ENCODE measurements at places on chromosomes 16 and 17. TPM values are rescaled to one million over a fixed set of nuclear protein-coding genes. Genes with fewer than 3 reads are reported as not detected.
A peak's percentile ranks its signal among the peaks of the same experiment; 100 is the strongest.

Gene COX10
- polyA plus RNA-seq, result 12.2 TPM

Gene LRRC46
- 3.7 TPM for polyA plus RNA-seq

Gene C17orf113
- polyA plus RNA-seq, result 5.0 TPM

Gene KLHL10
- 0.24 TPM for polyA plus RNA-seq

Gene BRIP1
- 13.5 TPM for polyA plus RNA-seq

Gene EIF1
- 688 TPM for polyA plus RNA-seq

Gene TBC1D26
- 0.21 TPM for polyA plus RNA-seq

- no peak for DNase-seq
Measured at GRCh38 chr16:8678068-8678927, 3.9 kb downstream of the ABAT start.

DNA sequence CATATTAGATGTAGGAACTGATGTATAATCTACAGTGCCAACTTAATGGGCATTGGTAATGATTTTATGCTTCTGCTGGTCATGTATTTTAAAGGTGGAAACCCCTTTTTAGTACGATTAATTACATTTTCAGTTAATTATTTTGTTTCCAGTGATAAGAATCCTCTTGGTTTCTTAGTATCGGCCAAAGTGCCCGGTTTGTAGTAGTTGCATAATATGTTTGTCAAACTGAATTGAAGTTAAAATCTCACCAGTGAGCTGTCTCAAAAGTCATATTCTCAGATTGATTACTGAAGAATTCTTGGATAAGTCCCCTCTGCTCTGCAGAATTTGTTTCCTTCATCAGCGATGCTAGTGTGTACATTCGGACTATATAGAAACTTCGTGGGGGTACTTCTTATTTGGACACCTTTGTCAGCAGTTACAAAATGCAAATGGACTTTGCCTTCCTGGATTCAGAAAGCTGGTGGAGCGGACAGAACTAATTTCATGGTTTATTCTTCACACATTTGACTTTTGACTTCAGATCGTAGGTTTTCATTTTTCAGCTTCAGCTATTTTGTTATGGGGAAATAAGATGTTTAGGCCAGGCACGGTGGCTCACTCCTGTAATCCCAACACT is 28.2 kb downstream of the SLC47A1 start:
- DNase-seq, result no peak

DNA sequence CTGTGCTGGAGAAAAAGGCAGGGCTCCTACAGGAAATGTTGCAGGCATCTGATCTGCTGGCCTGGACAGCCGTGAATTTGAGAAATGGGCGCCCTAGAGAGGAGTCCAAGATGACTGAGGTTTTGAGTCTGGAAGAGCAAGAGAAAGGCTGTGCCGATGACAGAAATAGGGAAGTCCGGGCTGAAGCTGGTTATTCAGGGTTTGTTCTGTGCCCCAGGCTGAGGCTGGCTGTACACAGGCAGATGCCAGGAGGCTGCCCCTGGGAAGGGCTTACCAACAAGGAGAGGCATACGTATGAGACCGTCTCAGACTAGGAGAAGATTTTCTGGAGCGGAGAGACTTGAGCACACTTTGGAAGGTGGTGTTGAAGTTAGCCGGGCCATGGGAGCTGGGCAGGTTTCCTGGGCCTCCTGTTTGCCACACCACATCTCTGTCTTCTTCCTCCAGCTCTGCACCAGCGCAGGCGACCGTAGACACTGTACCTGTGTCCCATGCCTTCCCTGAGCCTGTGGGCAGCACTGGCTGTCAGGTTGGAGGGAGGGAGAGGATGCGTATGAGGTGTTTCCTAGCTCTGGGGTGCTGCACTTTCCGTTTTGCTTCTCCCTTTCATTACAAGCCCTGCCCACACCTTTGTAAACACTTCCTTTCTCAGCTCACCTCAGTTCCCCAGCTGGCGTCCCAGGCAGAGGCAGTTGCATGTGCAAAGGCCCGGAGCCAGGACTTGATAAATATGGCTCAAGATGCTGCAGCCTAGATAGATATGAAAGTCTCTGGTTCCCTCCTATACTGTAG is 80.8 kb downstream of the SPECC1 start:
- DNase-seq, result no peak

- DNase-seq, result no peak
Measured at GRCh38 chr17:8312726-8313600, 2.9 kb downstream of the ARHGEF15 start.

GRCh38 chr16:85327731-85328675 is 215.7 kb upstream of the CIBAR2 start:
- DNase-seq, result no peak

- no peak for DNase-seq
Measured at GRCh38 chr17:46823657-46824056, 5.2 kb upstream of the WNT3 start.

DNA sequence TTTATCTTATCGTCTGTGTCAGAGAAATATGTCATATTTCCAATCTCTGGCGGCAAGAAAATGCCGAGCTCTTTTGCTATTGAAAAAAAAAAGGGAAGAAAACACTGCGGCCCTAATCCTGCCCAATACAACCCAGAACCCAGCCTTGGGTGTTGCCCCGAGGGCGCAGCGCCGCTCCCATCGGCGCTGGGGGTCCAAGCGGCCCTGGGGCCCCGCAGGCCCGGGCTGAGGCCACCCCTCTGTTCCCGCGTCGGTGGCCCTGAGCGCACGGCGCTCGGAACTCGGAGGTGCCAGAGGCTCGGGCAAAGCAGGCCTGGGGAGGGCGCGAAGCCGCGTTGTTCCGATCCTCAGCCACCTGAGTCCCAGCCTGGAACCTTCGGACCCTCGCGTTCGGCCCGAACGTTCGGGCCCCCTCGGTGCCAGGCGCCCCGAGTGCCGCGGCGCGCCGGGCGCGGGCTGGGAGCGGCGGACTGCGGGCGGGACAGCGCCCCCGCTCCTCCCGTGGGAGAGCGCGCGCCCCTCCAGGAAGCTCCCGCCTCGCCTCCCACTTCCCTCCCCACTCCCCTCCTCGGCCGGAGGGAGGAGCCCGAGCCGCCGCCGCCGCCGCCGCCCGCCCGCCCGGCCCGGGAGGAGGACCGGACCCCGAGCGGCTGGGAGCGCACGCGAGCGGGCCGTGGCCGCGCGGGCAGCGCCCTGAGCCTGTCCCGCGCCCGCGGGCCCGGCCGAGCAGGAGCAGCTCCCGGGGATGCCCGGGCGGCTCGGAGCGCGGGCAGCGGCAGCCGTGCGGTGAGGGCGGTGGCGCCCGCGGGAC is at the start of gene CPNE2:
Gene CPNE2 (plus strand): TSS at position 609 of the 811 bp plus-strand sequence. CDS start 18,160 bp downstream, outside the sequence.
- DNase-seq, result peak; percentile 64

GRCh38 chr16:87951552-87952538 is 611 bp downstream of the BANP start:
- no peak for DNase-seq

GRCh38 chr17:57706761-57707160 is 38.3 kb downstream of the CCDC182 start:
- no peak for DNase-seq

GRCh38 chr16:83354015-83354414 is 453.8 kb upstream of the HSBP1 start:
- DNase-seq, result no peak

GRCh38 chr16:48558371-48558841 is 51.6 kb downstream of the N4BP1 start:
- peak; percentile 45 for DNase-seq

DNA sequence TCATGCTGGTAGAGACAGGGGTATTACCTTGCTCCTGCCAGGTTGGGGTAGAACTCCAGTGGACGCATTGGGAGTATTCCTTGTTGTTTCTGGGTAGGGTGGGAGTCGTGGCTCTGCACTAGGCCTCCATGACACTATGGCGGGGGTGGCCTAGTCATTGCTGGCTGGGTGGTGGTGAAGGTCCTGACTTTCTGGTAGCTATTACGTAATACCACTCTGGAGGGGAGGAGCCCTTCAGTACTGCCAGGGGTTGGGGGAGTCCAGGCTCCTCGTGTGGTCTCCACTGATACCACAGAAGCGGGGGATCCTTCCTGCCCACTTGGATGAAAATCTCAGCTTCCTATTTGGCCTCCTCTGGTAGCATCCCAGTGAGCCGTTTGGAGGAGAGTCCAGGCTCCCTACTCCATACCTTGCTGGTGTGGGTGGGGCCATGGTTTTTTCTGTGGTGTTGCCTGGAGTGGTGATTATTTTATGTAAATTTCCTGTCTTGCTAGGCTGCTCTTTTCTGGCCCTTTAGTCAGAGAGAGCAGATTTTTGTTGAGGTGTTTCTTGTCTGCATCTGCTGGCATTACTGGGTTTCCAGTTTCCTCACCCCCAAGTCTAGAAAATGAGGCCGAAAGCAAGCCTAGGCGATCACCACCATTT is 65.8 kb upstream of the GNG13 start:
- DNase-seq, result no peak

DNA sequence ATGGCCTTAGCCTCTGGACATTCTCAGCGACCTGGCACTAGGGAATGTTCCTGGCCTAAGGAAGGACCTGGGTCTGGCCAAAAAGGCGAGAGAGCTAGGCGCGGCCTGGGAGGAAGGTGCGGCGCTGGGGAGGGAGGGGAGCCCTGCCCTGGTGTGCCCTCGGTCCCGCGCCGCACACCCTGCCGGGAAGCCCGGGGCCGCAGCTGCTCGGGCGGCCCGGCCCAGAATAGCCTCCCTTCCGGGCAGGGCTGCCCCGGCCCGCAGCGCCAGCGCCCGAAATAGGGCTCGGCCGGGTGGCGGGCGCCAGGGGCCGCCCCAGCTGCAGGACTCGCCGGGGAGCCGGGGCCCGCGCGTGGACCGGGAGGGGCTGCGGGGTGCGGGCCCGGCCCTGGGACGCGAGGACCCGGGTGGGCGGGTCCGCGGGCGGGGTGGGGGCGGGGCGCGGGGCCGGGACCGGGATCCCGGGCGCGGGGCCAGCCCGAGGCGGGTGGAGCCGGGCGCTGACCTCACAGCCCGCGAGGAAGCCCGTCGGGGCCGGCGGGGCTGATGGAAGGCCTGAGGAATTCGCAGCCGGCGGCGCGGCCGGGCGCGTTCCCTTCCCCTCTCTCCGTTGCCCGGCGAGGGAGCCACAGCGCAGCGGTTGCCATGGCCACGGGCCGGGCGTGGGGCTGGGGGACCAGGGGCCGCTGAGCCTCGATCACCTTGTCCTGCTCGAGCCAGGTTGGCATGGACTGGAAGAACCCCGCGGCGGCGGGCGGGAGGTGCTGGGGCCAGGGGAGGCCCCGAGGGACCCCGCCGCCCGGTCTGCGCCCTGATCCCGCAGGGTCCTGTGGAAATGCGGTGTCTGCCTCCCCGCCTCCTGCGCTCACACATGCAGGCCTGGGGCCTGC is 18.1 kb downstream of the SOCS3 start:
- DNase-seq, result peak; percentile 79

Measured in right lung (tissue), 10 donors.